ENCODE measurements at places on chromosomes 2 and 18.

GRCh38 chr2:216632952-216633615, at the start of gene IGFBP2:
Gene IGFBP2 (plus strand): TSS chr2:216633420. CDS start chr2:216633524, 104 bp downstream.
- DNase-seq: no peak

- DNase-seq: no peak
Measured at GRCh38 chr2:15790326-15790725, 150.0 kb upstream of the MYCN start.

DNA sequence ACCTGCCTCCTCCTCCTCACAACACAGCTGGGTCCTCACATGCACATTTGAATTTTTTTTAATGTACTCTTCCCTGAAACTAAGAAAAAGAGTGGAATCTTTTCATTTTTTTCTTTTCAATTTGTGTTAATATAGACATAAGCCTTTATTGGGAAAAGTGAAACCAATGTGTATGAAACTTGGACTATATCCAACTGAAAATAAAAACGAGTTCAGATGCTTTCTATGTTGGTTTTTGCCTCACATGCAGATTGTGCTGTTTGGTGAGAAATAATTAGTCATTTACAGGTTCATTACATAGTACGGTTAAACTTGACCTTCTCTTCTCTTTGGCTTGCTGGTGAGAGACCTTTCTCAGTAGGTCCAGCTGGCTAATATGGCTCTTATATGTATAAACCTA, 515.2 kb upstream of the FANCL start:
- DNase-seq: no peak

DNA sequence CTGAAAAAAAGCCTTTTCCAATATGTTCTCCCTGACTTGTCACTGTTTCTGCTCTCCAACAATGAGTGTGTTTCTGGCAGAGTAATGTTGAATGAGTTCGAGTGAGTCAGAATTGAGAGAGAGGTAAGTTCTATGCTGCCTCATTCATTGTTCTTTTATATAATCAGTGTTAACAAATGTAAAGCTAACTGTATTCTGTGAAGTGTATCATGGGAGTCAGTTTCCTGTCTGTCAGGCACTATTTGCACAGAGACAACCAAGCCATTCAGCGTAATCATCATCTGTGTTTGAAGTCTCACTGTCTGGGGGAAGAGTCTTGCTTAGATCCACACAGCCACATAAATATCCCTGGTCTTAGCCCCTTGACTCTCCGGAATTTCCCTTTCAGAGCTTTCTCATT, 22.0 kb upstream of the UPP2 start:
- no peak for DNase-seq

GRCh38 chr2:44602446-44602845, 240.7 kb downstream of the CAMKMT start:
- DNase-seq: no peak

DNA sequence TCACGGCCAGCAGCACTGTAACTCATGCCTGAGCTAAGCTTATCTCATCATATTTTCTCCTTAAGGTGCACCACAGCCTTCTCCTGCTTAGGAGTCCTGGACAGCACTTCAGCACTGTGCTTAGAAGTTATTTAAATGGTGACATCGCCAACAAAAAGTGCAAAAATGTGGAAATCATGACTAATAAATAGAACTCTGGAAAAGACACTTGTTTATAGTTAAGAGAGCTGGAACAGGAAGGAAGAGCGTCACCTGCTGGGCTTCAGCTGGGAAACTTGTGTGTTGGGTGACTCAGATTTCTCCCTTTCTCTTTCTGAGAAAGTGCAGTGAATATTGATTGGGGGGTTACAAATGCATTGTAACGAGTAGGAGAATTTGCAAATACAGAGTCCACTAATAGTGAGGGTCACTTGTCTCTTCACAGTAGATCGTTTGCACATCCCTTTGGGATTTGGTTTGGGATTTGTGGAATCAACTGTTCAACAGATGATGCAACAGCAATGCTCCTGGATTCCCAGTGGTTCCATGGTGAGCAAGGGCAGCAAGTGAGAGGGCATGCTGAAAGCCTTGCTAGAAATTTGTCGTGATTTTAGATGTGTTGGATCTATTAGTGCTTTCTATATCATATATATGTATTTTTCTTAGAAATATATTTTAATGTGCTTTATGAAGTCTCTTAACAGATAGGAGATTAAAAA, 84.2 kb downstream of the DOK6 start:
- no peak for DNase-seq

Data from activated CD8-positive, alpha-beta memory T cell treated with anti-CD3 and anti-CD28 coated beads for 4 hours (primary cell).